ENCODE measurements at places on chromosomes 13 and 19.

GRCh38 chr19:20067943-20068342, 9.9 kb upstream of the ZNF90 start:
- no peak for DNase-seq

- DNase-seq, result no peak
These were observed 7.4 kb upstream of the SIGLEC11 start for GRCh38 chr19:49968279-49968922.

DNA sequence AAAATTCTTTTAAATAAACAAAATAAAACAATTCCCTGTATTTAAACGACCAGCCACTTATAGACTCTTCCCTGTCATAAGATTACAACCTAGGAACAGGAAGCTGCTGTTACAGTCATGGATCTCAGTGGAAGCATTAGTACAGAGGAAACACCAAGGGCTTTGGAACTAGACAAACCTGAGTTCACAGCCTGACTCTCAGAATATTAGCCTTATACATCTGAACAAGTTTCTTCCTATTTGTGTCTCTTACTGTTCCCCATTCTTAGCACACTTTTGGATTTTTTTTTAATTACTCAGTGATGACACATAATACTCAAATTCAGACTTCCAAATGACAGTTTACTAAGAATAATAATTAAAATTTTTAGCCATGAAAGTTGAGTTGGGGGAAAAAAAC, 46.1 kb downstream of the ZDHHC20 start:
- DNase-seq, result no peak

- DNase-seq, result no peak
These were observed 74.0 kb upstream of the KCTD15 start for GRCh38 chr19:33722456-33723239.

DNA sequence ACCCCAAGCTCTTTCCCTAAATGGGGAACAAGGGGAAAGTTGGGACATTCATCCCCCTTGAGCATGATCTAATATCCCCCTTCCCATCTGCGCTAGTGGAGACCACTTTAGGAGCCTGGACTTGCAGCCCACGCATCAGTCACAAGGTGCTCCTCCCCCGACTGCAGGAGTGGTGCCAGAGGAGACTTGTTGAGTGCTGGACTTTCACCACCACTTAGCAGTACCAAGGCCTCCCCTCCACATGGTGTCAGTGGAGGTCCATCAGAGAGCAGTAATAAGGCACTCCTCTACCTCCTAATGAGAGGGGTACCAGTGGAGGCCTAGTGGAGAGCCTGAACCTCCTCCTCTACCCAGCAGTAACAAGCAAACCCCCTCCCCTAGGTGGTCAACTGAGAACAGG, 22.5 kb downstream of the CAB39L start:
- DNase-seq, result no peak

- no peak for DNase-seq
These were observed 352.5 kb upstream of the ATXN8OS start for GRCh38 chr13:69755101-69755500.

DNA sequence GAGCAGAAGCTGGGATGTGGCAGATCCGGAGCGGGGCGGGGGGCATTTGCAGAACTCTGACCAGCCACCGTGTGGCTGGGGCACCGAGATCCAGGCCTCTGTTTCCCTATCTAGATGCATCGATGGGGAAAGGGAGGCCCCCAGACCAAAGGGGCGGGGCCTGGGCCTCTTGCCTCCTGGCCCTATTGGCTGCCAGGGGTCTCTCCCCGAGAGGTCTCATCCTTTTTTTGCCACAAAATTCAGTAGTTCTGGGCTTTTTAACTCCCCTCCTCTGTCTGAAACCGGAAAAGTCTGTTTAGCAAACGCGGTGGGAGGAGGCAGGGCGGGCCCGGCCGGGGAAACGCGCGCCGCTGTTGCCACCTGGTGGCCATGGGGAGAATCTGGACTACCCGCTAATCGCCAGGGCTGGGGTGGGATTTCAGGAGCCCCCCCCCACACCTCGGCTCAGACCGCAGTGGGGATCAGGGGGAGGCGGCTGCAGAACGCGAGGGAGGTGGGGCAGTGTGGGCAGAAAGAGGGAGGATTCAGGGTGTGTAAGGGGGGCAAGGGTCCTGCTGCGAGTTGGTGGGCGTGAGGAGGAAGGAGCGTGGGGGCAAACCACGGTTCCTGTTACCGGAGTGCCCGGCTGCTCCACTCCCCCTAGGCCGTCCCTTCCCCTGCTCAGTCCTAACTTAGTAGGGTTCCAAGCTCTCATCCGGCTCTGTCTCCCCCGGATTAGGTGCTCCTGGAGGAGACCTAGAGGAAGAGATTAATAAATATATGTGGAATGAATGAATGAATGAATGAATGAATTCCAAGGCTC, 28.3 kb downstream of the IL12RB1 start:
- DNase-seq, result peak; percentile 53

- DNase-seq, result no peak
These were observed 16.9 kb downstream of the CBY2 start for GRCh38 chr13:45718992-45719391.

GRCh38 chr13:46614582-46614981, 61.6 kb downstream of the LRCH1 start:
- DNase-seq, result peak; percentile 66

GRCh38 chr13:46896341-46897137, at the start of gene HTR2A:
TSS of gene HTR2A (minus strand) at chr13:46897053. CDS start at chr13:46895906, 1,147 bp downstream.
- peak; percentile 28 for DNase-seq

- peak; percentile 44 for DNase-seq
These were observed 29.8 kb downstream of the CERS1 start for GRCh38 chr19:18865973-18866799.
